ENCODE measurements at places on chromosomes 13 and 19.

DNA sequence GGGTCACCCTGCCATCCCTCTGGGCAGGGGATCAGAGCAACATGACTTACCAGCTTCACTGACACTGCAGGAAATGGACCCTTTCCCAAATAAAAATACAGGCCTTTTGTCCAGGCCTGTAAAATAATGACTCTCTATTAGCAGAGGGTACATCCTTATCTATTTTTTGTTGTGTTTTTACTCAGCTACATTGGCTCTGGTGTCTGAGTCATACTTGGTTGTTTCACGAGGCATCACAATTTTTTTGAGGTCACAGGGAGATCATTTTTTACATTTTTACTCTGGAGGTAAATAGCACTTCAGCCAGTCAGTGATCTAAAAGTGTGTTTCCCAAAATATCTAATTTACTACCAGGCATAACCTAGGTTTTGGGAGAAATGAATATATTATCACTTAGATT is 6.9 kb upstream of the HTR2A start:
- no peak for DNase-seq

GRCh38 chr13:38415233-38415632 is 65.6 kb downstream of the UFM1 start:
- no peak for DNase-seq

DNA sequence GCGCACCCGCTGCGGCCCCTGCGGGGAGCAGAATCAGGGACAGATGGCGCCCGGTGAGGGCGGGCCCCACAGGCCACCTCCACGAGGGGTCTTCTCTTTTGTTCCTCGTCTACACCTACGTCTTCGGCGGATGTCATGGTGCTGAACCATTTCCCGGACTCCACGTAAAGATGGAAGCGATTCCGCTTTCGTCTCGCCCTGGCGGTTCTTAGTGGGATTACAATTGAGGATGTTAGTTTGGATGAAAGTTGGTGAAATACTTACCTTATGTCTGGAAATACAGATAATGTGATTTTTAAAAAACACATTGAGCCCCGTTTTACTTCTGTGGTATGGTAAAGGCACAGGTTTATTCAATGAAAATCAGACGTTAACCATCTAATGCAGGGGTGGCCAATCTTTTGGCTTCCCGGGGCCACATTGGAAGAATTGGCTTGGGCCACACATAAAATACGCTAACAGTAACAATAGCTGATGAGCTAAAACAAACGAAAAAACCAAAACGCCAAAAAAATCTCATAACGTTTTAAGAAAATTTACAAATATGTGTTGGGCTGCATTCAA is 1.4 kb upstream of the ZMYM5 start:
- DNase-seq, result peak; percentile 59

- DNase-seq, result no peak
Measured at GRCh38 chr19:12802267-12803106, 618 bp downstream of the THSD8 start.

- DNase-seq, result no peak
Measured at GRCh38 chr19:30450100-30450499, 77.9 kb downstream of the ZNF536 start.

DNA sequence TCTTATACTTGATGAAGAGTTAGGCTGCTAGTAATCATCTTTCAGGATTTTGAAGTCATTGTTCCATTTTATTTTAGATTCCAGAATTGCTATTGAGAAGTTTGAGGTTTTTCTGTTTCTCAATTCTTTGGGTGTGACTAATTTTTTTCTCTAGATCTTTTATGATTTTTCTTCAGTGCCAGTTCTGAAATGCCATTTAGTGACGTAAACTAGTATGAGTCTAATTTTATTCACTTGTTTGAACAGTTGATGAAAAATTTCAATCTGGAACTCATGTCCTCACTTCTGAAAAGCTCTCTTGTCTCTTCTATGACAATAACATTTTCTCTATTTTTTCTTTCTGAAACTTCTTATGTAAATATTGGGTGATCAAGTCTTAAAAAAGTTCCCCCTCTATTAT is 188.5 kb upstream of the HTR2A start:
- DNase-seq, result no peak

DNA sequence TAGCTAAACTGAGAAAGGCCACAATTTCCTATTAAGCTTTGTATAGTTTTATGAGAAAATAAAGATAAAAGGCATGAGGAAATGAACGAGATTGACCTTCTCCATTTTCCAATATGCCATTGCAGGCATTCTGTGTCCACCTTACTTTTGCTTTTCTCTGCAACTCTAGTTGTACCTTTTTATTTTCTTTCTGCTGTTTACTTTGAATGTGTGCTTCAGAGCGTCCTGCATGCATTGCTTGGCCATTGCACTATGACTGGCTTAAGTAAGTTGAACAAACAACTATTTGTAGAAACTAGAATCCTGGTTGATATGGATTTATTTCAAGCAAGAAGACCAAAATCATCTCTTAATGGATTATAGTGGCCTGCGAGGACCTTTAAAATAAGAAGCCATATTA is 510.3 kb downstream of the GPC6 start:
- no peak for DNase-seq

DNA sequence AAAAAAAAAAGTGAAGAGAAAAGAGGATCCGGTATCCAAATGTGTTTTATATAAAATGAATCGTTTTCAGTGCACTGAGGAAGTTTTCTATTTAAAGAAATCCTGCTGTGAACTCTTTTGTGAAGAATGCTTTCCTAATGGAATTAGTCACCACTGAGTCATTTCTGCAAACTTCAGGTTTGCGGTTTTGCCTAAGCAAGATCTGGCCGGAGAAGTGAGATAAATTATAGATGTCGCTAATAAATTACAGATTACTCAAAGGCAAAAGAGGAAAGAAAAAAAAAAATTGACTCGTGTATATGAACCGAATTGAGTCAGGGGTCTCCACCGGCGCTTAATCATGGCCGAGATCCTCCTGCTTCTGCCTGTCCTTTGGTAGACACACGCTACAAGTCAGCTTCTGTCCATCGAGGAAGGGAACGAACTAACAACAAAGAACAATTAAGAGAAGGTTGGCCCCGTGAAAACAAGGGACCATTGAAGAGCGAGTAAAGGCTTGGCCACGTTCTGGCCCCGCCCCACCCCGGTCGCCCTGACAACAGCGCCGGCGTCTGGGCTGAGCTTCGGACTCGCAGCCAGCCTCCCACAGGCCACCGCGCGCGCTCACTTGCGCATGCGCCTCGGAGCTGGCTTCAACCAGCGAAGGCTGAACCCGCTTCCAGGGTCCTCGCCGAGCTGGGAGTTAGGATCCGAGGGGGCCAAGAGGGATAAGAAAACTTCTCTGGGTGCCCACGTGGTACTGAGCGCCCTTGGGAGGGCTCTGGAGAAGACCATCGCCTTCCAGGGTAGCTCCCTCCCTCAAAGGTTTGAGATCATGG is 33.0 kb upstream of the MRI1 start:
- DNase-seq, result peak; percentile 80

GRCh38 chr19:44570984-44571684 is 41.7 kb upstream of the CEACAM20 start:
- peak; percentile 44 for DNase-seq

GRCh38 chr13:44668688-44669087 is 92.6 kb upstream of the TSC22D1 start:
- DNase-seq, result no peak

GRCh38 chr19:30144242-30144758 is 202.3 kb downstream of the URI1 start:
- no peak for DNase-seq

DNA sequence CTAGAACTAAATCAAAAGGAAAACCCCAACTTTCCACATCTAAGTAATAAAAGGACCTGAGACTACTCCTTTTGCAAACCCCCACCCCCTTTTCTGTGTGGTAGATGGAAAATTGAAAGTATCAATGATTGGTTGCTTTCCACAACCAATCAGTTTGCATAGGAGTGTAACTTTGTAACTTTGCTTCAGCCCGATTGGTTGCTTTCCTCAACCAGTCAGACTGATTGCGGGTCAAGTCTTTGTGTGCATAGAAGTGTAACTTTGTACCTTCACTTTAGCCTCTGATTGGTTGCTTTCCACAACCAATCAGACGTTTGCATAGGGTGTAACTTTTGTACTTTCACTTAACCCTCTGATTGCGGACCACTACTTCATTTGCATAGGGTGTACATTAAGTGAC is 8.0 kb upstream of the B3GLCT start:
- DNase-seq, result no peak

DNA sequence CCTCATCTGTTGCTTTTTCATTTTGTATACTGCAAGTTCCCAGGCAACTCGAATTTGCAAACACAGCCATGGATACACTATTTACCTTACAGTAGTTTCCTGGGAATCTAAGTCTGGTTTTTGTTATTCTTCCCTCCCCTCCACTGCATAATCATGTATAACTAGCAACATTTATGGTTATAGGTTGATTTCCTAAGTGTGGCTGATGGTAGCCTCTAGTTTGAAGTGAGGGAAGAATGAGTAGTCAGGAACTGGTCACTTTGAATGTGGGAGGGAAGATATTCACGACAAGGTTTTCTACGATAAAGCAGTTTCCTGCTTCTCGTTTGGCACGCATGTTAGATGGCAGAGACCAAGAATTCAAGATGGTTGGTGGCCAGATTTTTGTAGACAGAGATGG is at the start of gene KCNRG:
Gene KCNRG, plus strand, starts transcription at position 187 of the 400 bp plus-strand sequence. Its CDS starts 50 bp downstream, at position 237.
- no peak for DNase-seq

DNA sequence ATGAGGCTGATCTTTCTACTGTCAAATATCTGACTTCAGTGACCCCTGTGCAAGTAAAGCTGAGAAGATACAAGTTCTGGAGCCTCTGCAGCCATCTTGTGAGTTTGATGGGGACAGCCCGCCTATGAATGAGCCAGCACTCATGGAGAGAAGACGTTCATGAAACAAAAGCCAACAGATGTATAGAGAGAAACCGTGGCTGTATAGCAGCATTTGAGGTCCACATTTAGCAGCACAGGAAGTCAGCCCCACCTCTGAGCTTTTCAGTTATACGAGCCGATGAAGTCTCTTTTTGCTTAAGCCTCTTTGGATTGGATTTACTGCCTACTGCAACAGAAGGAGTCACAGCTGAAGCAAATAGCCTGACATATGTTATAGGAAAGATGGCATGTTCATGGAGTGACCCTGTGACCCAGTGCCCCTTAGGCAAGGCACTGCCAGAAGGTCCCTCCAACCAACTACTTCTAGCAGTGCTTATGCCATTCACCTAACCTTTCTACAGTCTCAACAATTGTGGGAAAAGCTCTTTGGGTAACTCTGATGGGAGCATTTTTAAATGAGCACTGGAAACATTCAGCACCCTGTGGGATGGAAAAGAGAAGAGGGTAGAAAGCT is 3.5 kb upstream of the DLEU7 start:
- DNase-seq, result no peak

GRCh38 chr13:40060296-40061007 is 405.0 kb downstream of the COG6 start:
- no peak for DNase-seq

DNA sequence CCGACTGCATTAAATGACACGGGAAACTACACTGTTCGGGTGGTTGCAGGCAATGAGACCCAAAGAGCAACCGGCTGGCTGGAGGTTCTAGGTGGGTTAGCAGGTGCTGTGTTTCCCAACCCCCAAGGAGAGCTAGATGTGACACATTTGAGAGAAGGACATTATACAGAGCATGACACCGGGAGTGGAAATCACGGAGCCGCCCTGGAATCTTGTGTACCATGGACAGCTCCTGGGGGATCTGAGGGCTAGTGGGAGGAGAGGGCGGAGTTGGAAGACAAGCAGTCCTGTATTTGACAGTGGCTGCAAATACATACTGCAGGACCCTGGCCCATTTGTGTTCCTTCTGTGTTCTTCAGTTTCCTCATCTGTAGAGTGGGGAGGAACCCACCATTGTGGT is 2.3 kb downstream of the CEACAM18 start:
- DNase-seq, result no peak

- no peak for DNase-seq
Measured at GRCh38 chr13:100859861-100860260, 185.3 kb upstream of the TMTC4 start.

DNA sequence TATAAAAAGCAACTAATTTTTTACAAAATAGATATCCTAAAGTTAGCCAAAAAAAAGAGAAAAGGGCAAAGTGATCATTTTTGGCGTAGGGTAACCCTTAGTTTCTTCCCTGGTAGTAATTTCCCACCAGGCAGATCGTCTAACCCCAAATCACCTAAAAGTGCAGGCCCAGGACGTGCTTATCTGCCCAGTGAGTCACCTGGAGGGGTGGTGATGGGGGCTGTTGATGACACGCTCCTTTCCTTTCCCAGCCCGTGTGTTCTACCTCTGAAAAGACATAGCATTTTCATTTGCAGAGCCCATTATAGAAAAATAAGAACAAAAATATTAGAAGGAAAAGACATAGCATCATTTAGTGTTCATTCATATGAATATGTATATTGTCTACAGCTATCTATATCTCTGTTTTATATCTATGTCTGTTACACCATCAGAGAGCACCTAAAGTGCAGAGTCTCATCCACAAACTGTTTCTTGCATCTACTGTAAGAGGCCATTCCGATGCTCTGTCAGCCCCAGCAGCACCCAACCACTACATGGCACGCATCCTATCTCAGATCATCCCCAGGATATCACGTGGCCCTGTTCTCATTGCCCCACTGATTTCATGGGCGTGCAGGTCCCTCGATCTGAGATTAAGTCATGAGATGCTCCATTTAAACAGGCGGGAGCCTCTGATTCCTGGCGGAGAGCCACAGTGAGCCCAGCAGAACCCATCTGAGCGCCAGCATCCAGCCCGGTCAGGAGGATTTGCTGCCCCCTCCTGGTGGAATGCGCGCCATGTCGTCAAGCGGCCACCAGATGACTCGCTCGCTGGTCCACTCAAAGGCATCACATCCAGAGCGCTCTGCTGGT is 8.5 kb upstream of the LILRB3 start:
- DNase-seq, result peak; percentile 75

GRCh38 chr13:67792151-67792676 is 562.1 kb upstream of the PCDH9 start:
- DNase-seq, result no peak

- no peak for DNase-seq
Measured at GRCh38 chr13:96994017-96994857, at the start of gene OXGR1. TSS of gene OXGR1 (minus strand) at chr13:96994476. CDS start at chr13:96987759, 6,717 bp downstream.

GRCh38 chr19:13214036-13214730 is 64.0 kb downstream of the IER2 start:
- no peak for DNase-seq

DNA sequence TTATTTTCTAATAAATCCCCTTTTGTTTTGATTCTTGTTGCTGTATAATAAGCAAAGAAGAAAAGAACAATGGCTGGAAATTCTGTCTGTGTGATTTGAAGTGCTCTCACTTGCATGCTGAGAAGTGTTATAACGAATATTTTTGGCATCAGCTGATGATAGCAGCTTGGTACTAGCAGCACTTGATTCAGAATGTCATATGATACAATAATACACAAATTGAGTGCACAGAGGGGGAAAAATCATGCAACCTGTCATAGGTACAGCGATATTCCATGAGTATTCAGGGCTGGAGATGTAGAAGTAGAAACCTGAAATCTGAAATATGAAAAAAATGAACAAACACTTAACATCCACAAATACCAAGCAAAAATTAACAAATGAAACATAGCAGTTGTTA is 108.1 kb downstream of the FGF14 start:
- no peak for DNase-seq

Measured in activated CD8-positive, alpha-beta memory T cell treated with anti-CD3 and anti-CD28 coated beads for 48 hours (primary cell).